ENCODE measurements at places on chromosomes 11 and 22. TPM values are rescaled to one million over a fixed set of nuclear protein-coding genes. Genes with fewer than 3 reads are reported as not detected.

MISFA gene
- total RNA-seq: 2.6 TPM

KCNJ1 gene
- 0.10 TPM for total RNA-seq

RIBC2 gene
- total RNA-seq: 2.1 TPM

RIN1 gene
- 3.6 TPM for total RNA-seq

OR8D4 gene
- 0.30 TPM for total RNA-seq

OR5J2 gene
- total RNA-seq: not detected

OSM gene
- total RNA-seq: 1.3 TPM

RFPL3 gene
- total RNA-seq: not detected

DNA sequence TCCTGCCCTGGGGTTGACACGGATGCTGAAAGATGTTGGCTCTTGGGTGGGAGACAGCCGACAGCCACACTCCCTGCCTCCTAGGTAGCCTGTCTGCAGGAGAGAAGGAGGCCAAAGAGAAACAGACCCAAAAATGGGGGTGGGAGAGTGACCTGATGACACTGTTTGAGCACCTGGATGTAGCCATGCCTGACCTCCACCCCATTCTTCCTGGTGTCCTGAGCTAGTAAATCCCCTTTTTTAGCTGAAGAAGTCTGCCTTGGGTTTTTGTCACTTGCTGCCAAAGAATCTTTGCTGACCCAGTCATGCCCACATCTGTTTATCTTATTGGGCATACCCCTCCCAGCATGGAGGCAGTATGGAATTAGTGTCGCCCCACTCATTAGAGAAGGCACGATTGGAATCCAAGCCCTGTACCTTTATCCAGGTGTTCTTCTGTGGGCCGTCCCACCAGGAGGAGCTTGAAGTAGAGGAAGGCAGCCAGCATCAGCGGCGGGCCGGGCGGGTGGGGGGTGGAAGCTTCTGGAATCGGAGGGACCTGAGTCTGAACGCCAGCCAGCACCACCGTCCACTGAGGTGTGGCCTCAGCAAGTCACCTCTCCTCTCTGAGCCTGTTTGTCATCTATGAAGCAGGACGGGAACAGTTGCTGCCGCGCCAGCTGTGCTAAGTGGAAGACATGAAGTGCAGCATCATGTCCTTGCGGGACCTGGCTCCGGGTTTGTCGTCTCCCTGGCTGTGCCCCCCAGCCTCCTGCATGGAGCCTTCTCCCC is 37.8 kb downstream of the IGHMBP2 start:
- DNase-seq: no peak

- no peak for DNase-seq
These were observed 82.5 kb upstream of the DDI1 start for GRCh38 chr11:103953797-103954486.

GRCh38 chr11:47915783-47916182 is 64.6 kb upstream of the PTPRJ start:
- no peak for DNase-seq

DNA sequence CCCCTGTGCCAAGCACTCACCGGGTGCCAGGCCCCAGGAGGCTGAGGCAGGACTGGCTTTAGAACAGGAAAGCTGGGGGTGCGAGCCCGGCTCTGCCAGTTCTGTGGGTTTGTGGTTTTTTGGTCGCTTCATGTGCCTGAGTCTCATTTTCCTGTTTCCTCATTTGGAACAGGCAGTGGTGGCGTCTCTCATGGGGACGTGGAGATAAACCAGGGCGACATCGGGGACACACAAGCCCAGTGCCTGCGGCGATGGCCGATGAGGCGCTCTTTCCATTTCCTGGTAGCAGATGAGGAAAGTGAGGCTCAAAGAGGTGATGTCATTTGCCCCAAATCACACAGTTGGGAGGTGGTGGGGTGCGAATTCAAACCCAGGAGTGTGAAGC is 20.8 kb upstream of the CHKA start:
- no peak for DNase-seq

- DNase-seq: no peak
These were observed 460.9 kb upstream of the KIRREL3 start for GRCh38 chr11:127461241-127462064.

GRCh38 chr22:28369854-28370253 is 309.8 kb downstream of the TTC28 start:
- DNase-seq: no peak

DNA sequence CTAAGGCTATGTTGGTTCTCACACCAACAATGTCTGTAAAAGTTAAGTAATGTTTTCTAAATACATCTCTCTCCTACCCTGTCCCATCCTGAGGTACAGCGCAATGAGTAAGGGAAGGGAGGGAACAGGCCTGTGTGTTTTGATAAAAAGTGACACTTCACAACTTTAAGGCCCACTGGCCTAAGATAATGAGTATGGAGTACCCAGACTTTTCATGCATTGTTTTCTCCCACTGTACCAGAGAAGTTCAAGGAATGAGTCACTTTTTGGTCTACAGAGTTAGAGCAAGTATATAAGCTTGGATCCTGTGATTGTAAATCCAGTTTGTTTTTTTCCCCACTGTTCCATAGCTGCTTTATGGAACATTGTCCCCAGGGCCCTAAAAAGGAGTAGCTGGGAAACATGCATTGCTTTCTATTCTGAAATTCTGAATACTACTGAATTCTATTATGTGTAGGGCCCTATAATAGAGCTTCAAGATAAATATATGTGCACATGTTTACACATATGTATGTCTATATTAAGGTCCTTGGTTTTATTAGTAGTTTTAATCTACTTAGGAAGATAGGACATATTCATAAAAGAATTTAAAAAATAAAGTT is 29.8 kb downstream of the KCNE3 start:
- DNase-seq: no peak

DNA sequence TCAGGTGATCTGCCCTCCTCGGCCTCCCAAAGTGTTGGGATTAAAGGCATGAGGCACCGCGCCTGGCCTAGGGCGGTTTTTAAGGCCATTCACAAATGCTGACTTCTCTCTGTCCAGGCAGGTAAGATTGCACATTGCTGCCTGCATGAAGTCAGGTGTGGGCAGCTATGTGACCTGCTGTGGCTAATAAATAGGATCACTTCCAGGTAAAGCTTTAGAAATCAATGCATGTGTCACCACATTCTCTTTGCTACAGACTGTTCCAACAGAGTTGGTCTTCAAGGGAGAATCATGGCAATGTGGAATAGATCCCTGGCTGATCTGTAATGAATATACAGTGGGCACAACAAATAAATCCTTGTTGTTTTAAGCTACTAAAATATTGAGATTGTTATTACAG is 260.3 kb upstream of the PITPNB start:
- DNase-seq: no peak

- no peak for DNase-seq
These were observed 317.8 kb downstream of the BUD13 start for GRCh38 chr11:116454951-116455350.

DNA sequence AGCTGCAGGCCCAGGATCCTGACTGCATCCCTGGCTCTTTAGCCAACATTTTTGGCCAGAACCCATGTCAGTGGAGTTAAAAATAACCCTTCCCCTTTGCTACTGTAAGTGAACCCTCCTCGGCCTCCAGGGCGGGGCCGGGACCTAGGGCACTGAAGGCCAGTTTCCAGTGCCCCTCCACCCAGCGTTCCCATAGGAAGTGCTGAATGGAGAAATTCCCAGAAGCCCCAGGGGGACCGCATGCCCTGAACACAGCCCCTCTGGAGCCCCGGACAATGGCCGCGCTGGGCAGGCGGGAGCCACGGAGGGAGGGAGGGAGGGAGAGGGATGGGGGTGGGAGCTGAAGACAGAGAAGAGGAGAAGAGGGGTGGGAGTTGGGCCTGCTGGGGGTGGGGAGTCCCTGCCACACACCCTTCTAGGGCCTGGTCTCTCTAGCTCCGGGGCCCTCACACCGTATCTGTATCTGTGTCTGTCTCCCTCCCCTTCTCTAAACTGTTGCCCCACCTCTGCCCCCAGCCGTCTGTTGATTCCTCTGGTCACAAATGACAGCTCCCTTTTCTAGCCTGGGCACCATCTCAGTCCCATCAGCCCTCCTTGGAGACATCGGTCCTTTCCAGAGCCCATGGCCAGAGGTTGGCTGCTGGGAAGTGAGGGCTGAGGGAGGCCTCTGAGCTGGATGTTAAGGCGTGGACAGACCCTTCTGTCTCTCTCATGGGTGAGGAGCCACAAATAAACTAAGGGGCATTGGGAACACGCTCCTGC is 10.9 kb downstream of the PDGFB start:
- peak; percentile 44 for DNase-seq

GRCh38 chr11:34155057-34155756 is 49.8 kb downstream of the NAT10 start:
- no peak for DNase-seq

- no peak for DNase-seq
These were observed 10.7 kb downstream of the KRTAP5-5 start for GRCh38 chr11:1640076-1640946.

GRCh38 chr11:109061394-109061793 is 360.6 kb upstream of the C11orf87 start:
- DNase-seq: no peak

DNA sequence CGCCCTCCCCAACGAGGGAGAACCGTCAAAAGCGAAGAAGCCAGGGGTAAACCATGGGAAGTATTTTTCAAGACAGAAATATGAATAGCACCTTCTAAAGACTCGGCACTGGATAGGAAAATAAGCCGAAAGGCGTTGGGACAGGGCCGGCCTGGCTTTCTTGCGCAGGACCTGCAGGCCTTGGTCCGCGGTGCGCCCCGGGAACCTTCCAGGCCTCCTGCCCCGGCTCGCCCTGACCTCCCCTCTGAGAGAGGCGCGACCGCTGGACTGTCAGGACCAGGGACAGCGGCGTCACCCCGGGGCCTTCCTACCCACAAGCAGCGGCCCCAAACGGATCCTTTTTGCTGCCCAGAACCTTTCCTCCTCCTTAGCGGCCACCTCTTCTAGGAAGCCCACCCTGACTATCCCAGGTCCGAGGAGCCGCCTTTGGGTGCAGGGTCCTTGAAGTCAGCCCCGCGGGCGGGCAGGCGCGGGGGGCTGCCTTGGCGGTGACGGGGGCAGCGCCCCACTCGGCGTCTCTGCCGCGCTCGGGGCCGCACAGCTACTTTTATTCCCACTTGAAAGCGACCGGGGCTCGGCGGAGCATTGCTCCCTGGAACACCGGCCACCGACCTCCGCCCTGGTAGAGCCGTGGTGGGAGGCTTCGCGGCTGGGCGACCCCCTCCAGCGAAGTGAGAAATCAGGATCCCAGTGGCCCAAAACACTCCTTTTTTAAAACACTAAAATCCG is 650 bp upstream of the MAPK11 start:
- no peak for DNase-seq

- DNase-seq: peak; percentile 95
These were observed 23.8 kb upstream of the OAF start for GRCh38 chr11:120186774-120187591.

- no peak for DNase-seq
These were observed 57.8 kb upstream of the RCN1 start for GRCh38 chr11:32033067-32033466.

GRCh38 chr11:19880088-19880345 is 167.4 kb downstream of the NAV2 start:
- DNase-seq: no peak

DNA sequence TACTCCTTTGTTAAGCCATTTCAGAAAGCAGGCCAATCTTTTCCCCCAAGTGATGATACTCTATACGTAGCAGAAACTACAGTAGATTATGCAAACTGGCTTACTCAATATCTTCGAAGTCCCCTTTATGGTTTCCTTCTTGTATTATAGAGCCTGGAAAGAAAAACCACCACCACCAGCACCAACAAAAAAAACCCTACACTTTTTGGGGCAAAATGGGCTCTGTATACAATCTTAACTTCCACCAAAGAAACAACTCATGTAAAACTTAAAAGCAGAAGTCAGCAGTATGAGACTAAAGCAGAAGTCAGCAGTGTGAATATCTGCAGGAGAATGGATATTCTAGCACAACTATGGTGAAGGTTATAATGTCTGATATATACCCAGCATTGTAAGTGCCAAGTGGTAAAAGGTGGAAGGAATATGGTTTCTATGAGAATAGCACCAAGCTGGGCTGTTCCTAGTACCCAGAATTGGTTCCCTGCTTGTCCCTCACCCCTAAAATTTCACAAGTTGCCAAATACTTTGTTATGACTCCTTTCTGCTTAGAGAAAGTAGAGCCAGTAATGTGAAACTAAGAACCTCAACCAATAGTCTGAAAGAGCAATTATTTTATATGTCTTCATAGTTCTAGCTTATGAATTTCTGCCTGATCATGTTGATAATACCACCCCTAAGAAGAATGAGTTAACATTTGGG is 252.1 kb downstream of the SBF2 start:
- no peak for DNase-seq

- DNase-seq: no peak
These were observed at the start of gene PLCB3 for GRCh38 chr11:64251016-64251752. TSS of gene PLCB3 (plus strand) at chr11:64251530. CDS start at chr11:64251650, 120 bp downstream.

Measured in skin of body (tissue), 3 donors.